ENCODE measurements at places on chromosomes 5 and 9.

DNA sequence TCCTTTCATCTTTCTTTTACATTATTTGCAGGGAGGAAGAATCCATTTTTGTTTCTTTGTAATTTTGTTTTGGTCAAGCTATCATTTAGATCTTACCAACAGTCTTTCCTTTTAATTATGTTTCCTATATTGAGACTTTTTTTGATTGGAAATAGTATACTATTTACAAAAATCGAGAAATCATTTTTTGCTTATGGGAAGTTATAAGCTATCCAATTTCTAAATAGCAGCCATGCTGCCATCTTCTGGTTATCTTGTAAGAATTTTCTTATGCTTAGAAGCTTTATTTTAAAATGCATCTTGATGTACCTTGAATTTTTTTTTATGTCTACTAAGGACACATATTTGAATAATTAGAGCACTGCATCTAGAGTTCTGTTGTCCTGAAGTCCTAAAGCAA, 821.2 kb downstream of the PTPRD start:
- no peak for DNase-seq

DNA sequence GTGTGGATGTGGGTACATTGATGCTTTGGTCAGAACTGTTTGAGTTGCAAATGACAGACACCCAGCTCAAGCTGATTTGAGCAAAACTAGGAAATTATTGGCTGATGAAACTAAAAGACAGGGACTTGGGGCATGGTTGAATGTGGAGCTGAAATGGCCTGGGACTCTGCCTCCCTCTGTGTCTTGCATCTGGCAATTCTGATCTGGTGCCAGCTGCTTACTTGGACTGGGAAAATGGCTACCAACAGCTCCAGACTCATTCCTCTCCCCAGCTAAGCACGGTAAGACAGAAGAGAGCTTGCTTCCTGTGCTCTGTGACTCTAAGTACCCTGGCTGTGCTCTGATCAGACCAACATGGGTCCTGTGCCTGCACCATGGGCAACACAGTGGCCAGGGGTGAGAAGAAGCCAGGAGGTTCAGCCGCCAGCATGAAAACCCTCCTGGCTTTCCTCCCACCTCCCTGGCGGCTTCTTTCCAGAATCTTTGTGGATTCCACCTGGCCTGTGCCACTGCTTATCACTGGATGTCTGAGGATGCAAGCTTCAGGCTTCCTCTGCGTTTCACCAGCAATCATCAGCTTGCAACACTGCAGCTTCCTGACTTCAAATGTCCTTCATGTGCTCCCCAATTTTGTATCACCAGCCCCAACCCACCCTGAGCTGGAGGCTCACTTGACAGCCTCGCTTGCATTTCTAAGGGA, 44.1 kb downstream of the C5orf15 start:
- DNase-seq = no peak

DNA sequence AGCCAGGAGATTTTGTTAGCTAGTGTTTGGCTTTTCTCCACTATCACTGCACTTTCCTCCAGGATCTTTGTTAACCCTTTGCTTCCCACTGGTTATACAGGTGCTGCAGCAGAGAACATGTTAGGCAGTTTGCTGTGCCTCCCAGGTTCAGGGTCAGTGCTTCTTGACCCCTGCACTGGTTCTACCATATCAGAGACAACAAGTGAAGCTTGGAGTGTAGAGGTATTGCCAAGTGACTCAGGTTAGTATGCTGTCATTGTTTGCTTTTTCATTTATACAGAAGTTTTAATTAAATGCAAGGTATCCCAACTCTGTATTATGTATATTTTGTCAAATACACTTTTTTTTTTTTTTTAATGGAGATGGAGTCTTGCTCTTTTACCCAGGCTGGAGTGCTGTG, 68.4 kb downstream of the GAPVD1 start:
- DNase-seq = no peak

GRCh38 chr5:43386960-43387362, 25.2 kb downstream of the CCL28 start:
- peak; percentile 12 for DNase-seq

DNA sequence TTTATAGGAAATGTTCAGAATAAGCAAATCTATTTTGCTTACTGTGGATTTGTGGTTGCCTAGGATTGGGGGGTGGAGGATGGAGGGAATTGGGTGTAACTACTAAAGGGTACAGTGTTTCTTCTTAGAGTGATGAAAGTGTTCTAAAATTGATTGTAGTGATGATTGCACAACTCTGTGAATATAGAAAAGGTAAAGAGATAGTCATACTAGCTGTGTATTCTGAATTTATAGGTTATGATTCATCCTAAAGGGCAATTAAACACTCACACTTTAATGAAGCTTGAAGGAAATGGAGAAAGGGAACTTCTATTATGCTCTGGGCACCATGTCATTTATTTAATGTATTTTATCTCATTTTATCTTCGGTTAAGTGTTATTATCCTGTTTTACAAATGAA, 9.9 kb downstream of the TXNDC8 start:
- DNase-seq = no peak

DNA sequence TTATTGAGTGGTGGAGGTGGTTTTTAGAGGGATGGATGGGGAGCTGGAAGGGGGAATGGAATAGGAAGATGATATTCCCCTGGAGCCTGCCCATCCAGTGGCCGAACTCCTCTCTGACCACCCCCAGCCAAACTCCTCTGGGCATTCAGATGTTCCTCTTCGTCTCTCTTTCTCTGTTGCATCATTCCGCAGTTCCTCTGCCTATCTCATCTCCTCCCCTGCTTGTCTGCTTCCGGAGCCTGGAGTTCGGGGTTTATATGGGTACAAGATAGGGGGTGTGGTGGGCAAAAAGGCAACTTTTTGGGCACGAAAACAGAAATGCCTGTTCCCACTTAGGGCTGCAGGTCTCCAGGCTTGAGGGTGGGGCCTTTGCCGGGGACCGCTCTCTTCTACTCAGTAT, 12.2 kb upstream of the CDK5RAP2 start:
- DNase-seq = no peak

GRCh38 chr5:107542831-107543231, 127.9 kb downstream of the EFNA5 start:
- no peak for DNase-seq

- DNase-seq = no peak
These were observed at the start of gene DAPK1 for GRCh38 chr9:87497604-87498045. DAPK1 (plus strand) TSS chr9:87497867; CDS start chr9:87499078, 1,211 bp downstream.

- DNase-seq = no peak
These were observed 126.1 kb downstream of the OLFM1 start for GRCh38 chr9:135213566-135213965.

GRCh38 chr5:149559706-149560105, 8.5 kb upstream of the CSNK1A1 start:
- no peak for DNase-seq

DNA sequence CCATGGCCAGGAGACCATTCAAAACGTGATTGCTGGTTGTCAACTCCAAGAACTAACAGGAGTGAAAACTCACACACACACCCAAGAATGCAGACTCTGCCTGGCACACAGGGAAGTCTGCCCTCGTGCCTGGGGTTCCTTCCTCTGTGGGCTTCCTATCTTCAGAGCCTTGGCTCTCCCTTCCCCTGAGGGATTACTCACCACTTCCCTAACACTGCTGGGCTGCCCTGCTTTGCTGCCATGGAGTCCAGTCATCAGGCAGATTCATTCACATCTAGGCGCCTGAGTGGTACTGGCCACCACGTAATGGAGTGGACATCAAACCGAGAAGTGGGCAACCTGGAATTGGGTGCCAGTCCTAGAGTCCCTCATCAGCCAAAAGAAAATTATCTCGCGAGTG, 76.4 kb upstream of the PRSS3 start:
- DNase-seq = no peak

GRCh38 chr9:105452185-105452584, 4.4 kb downstream of the FSD1L start:
- DNase-seq = no peak

GRCh38 chr5:136087961-136088871, 44.4 kb upstream of the SMAD5 start:
- no peak for DNase-seq

- DNase-seq = no peak
These were observed 7.9 kb upstream of the ANKDD1B start for GRCh38 chr5:75603371-75603770.

- DNase-seq = no peak
These were observed 188.9 kb downstream of the MPDZ start for GRCh38 chr9:13090628-13091027.

GRCh38 chr5:149049371-149049781, 13.5 kb downstream of the SH3TC2 start:
- DNase-seq = no peak

DNA sequence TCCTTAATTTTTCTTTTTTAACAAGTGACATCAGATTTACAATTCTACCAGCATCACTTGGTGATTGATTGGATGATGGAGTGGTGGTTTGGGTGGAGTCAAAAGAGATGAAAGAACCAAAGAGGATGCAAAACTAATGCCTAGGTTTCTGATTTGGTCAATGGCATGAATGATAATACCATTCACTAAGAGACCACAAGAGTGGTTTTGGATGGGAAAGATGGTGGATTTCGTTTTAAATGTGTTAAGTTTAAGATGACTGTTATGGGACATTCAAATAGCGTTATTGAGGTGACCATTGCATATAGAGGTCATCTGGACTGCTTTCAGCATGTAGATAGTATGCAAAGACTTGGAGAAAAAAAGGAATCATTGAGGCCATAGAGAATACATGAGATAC, 3.6 kb downstream of the SMC5 start:
- DNase-seq = no peak

DNA sequence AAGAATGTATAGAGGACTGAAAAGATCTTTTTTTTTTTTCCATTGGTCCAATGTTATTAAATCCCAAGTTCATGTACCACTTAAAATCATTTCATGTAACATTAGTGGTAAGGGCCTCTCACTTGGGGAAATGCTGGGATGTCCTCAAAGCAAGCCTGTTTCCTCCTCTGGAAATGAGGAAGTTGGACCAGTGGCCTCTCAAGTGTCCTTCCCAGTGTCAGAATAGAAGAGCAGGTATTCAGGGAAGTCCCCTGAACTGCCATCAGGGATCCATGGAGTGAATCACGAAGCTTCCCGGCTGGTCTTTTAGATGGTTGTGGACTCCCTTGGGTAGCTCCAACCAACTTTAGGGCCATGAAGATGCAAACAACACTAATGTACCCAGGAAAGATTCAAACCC, 55.2 kb upstream of the AFAP1L1 start:
- no peak for DNase-seq

DNA sequence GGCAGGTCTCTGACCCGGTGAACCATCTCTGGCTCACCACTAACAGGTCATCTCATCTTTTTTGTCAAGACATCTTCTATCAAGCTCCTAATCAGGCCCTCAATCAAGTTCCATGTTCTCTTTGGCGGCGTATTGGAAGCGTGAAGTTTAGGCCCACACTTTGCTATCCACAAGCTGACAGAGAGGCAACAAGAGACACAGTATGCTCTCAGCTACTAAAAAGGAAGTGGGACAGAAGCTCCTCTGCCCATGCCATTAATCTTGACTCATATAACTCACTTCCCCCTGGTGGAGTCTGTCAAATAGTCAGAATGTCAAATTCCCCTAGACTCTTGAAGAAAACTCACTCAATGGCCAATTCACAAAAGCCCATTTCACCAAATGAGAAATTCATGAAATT, 77.6 kb upstream of the TMC1 start:
- DNase-seq = peak; percentile 79

DNA sequence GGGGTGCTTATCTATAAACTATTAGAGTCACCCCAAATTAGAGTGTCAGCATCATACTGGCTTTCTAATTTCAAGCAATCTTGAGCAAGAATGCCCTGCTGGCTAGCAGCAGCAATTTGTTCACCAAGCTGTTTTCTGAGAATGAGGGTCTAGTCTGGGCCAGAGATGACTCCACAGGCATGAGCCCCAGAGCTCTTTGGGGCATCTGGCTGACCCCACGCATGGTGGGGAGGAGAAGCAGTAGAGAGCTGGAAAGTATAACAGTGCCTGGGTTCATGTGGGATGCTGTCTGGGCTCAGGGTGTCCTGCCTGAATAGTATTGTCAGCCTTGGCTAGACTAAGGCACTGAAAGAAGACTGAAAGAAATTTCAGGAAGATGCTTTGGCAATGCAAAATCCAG, 64.9 kb downstream of the C6 start:
- DNase-seq = no peak

DNA sequence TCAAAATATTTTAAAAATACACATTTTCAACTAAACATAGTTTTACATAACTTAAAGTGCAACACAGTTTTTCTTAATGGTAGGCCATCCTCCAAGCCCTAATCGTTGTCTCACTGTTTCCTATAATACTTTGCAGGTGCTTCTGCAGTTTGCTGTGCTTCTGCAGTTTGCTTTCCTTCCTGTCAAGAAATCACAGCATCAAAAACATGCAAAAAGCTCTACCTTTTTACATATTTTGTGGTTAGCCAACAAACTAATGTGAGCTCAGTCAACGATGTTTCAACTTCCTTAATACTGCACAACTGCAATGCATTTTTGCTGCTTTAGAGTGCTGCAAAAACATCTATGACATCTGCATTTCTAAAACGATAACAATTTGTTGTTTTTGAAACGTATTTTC, 25.2 kb downstream of the EMB start:
- DNase-seq = peak; percentile 55

DNA sequence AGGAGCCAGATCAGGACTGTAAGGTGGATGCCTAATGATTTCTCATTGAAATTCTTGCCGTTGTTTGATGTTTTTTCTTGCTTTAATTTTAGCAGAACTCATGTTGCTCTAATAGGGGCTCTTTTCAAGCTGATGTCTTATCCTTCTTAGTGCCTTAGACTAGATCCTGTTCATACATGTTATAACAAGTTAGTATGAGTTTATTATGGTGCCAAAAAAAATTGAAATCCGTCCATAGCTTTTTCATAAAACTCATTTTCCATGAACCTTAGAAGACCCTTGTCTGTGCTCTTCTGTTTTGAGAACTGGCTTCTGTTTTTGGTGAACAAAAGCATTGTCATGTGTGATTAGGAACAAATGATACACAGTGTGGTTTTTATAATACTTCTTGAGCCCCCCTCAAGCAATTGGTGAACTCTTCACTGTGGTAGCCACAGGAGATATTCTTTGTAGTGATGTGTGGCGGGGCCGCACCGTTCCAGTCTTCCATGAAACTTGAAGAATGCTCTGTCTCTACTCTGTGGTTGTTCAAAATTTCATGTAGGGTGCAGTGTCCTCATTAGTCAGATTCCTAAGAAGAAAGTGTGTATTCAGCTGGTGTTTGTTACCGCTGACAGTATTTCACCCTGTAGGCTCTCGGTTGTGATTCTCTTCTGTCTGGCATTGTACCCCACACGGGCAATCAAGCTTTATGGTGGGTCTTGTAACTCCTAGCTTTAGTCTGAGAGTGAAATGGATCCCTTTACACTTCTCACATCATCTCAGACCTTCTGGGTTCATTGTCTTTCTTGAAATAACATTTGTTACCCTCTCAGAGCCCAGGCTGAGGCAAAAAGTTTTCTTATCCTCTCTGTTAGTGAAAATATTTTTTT, 10.7 kb downstream of the OTULIN start:
- DNase-seq = no peak

GRCh38 chr5:75053054-75053303, 621 bp upstream of the GCNT4 start:
- no peak for DNase-seq

- no peak for DNase-seq
These were observed 15.2 kb upstream of the ERAP2 start for GRCh38 chr5:96861076-96861475.

GRCh38 chr5:150114102-150114641, 27.8 kb upstream of the CSF1R start:
- DNase-seq = no peak

Measured in GM12864 (cell line).